ENCODE measurements at places on chromosomes 12 and 14.

DNA sequence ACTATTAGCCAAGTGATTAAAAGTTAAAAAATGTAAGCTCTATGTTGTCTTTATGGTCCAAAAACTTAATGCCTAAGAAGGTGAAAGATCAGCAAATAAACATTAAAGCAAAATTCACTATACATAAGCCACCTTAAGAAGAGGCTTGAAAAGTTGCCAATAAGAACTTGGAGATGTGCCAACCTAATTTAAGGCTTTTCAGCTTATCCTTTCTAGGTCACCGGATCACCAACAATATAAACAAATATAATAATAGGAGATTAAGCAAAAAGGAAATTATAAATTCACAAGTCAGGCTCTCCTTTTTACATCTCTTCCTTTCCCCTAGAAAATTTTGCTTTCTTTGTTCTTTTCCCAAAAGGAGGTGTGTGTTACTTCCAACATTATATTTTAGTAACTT, 30.9 kb downstream of the SLC2A3 start:
- no peak for DNase-seq

DNA sequence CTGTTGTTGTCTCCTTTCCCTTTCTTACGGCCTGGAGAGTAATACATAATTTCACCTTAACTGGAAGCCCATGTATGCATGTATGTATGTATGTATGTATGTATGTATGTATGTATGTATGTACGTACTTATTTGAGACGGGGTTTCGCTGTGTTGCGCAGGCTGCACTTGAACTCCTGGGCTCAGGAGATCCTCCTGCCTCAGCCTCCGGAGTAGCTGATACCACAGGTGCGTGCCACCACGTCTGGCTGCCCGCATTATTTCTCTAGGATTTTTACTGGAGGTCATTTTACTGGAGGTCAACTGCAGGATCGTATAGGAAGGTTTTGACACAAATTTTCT, 644 bp upstream of the OS9 start:
- no peak for DNase-seq

DNA sequence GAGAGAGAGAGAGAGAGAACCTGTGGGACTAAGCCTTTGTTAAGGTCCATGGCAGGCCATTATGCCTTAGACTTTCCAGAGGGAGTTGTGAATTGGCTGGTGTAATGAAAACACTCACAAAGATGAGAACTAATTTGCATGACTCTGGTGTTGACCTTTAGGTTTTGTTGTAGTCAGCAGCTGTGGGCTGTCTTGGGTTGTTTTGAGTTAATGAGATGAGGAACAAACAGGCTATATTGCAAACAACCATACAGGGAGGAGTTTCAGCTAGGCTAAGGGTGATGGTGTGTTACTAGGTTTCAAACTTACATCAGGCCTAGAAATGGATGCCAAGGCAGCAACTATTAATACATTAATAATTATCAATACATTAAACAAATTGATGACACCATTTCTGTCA, 26.3 kb downstream of the ATXN7L3B start:
- no peak for DNase-seq

- DNase-seq = no peak
Observed at GRCh38 chr14:74660167-74660566, 48.1 kb upstream of the LTBP2 start.

DNA sequence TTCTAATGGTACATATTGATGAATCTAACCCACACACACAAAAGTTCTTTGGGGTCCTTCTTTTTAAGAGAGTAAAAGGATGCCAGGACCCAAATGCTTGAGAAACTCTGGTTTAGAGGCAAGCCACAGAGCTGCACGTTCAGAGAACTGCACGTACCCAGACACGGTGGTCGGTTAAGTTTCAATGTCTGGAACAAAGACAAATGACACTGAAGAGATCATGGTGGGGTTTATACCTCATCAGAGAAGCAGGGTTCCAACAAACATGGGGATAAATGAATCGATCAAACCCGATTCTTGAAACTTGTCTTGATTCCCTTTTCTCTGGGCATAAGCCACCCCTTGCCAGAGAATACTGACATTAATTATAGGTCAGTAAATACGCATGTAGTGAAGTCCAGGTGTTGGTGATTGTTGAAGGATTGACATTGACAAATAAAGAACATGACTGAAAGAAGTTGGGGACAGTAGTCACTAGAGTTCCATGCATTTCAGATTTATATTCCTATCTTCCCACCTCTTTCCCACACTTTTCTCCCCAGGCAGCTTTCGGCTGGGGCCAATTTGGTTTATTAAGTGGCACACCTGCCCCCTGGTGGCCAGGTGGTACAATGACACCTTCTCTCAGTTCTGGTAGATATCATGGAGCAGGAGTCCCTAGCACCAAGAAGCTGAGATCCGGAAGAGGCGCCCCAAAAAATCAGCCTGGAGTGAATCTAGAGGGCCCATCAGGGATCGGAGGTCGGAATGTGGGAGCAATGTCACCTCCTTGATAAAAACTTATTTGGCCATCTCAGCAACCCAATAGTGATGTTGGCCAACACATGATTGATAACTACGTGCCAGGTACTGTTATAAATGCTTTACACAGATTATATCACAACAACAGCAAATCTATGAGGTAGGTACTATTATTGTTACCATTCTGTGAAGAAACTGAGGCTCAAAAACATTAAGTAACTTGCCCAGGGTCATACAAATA, 17.8 kb upstream of the HDAC7 start:
- peak; percentile 95 for DNase-seq

GRCh38 chr12:47614521-47614920, 91.3 kb downstream of the RPAP3 start:
- DNase-seq = no peak

- peak; percentile 94 for DNase-seq
Observed at GRCh38 chr12:18250313-18250916, 10.9 kb upstream of the PIK3C2G start.

GRCh38 chr12:24948757-24949722, at the start of gene BCAT1:
Gene BCAT1 (minus strand): TSS chr12:24949101. CDS start chr12:24948932, 169 bp downstream.
- peak; percentile 100 for DNase-seq

GRCh38 chr12:58803908-58804307, 116.4 kb downstream of the LRIG3 start:
- DNase-seq = peak; percentile 77

- peak; percentile 17 for DNase-seq
Observed at GRCh38 chr14:87102811-87103378, 890.1 kb downstream of the GALC start.

GRCh38 chr14:91412939-91413338, 4.7 kb downstream of the CCDC88C start:
- DNase-seq = no peak

GRCh38 chr12:130026608-130027176, 122.9 kb upstream of the TMEM132D start:
- peak; percentile 78 for DNase-seq

- no peak for DNase-seq
Observed at GRCh38 chr12:77833329-77833728, 2.6 kb downstream of the NAV3 start.

DNA sequence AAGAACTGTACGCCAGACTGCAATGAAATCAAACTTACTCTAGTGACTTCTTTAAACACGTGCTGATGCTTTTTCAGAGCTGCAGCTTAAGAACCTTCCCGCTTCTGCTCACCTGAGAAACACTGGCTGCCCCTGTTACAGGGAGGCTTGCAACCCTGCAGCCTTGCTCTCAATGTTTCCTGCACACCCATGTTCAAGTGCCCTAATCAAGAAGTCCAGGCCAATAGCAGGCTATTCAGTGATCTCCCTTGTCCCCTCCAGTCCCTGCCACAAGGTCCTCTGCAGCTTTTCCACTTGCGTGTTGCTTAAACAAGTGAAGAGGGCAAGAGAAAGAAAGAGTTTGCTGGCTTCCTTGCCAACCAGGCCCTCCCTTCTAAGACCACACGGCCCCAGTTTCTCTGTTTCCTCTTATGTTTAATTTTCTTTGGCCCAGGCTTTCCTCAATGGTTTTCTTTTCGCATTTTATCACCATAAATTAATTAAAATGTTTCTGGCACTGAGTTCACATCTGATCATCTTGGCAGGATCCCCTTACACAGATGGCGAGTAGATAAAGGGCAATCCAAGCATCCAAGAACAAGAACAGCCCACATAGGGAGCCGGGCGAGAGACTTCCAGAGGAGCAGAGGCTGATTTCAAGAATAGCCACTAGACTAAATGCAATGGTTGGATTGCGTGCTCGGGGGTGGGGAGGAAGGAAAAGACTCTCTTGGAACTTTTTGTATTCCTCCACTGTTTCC, 82.3 kb upstream of the CDKN3 start:
- no peak for DNase-seq

DNA sequence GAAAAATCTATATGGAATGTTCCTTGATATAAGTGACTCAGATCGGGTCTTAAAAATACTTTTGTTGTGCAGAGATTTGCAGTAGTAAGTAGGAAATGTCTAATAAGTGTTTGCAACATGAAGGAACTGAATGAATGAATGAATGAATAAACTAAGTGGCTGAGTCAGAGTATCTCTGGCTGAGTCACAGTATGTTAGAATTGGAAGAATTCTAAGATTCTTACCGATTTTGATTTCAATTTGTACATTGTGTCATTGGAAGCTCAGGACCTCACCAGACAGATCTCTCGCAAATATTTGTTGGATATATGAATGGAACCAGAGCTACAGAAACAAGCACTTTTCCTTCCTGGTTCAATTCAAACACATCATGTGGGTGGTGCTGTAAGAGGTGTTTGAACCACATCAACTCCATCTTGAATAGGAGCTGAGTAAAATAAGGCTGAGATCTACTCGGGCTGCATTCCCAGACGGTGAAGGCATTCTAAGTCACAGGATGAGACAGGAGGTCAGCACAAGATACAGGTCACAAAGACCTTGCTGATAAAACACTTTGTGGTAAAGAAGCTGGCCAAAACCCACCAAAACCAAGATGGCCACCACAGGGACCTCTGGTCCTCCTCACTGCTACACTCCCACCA, 123.9 kb upstream of the FOXN3 start:
- no peak for DNase-seq

GRCh38 chr12:53105256-53105655, 2.0 kb downstream of the SOAT2 start:
- no peak for DNase-seq

- DNase-seq = peak; percentile 12
Observed at GRCh38 chr14:34460841-34461240, 1.2 kb downstream of the SPTSSA start.

- DNase-seq = no peak
Observed at GRCh38 chr14:74510959-74511409, 17.4 kb downstream of the ISCA2 start.

- no peak for DNase-seq
Observed at GRCh38 chr14:77085538-77085937, 12.5 kb upstream of the CIPC start.

DNA sequence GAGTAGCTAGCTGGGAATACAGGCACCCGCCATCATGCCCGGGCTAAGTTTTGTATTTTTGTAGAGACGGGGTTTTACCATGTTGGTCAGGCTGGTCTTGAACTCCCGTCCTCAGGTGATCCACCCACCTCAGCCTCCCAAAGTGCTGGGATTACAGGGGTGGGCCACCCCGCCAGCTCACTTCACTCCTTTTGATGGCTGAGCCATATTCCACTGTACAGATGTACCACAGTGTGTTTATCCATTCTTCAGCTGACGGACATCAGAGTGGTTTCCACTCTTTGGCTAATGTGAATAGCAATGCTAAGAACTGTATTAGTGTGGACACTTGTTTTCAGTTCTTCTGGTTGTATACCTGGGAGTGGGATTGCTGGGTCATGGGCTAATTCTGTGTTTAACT, 29.5 kb downstream of the SNRNP35 start:
- DNase-seq = no peak

DNA sequence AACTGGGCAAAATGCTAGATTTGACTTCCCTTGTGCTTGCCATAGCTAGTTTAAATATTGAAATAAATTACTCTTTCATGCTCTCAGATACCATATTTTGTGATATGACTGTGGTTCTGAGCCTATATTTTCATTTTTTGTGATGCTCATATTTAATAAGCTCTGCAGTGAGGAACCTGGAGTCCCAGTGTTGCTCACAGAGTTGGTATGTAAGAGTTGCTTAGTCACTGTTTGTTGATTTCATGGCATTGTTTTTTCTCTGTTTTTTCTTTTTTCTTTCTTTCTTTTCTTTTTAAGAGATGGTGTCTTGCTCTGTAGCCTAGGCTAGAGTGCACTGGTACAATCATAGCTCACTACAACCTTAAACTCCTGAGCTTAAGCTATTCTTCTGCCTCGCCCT, 750.5 kb upstream of the TMEM132C start:
- DNase-seq = peak; percentile 15

GRCh38 chr14:61516118-61516743, 179.1 kb upstream of the HIF1A start:
- no peak for DNase-seq

DNA sequence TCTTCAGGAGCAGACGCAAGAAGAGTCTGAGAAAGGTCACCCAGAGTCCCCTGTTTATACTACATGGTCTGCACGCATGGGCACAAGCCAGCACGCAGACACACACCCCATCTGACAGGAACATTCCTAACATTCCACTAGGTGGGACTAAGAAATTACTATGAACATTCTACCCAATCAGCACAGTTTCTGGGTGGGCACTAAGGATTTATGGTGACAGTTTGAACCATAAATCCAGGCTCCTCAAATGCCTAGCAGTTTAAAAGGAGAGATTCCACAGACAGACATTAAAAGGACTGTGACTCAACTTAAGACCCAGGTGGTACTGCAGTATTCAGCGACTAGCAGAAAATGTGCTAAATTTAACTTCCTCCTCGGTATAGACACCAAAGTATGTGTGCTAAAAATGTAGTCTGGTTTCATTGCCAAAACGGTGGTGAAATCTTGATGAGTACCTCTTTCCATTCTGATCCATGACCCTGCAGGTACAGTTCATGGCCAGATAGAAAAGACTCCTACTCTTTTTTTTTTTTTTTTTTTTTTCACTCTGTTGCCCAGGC, 16.2 kb downstream of the ABHD4 start:
- no peak for DNase-seq

GRCh38 chr14:58598804-58599525, 38.8 kb upstream of the DACT1 start:
- DNase-seq = no peak

DNA sequence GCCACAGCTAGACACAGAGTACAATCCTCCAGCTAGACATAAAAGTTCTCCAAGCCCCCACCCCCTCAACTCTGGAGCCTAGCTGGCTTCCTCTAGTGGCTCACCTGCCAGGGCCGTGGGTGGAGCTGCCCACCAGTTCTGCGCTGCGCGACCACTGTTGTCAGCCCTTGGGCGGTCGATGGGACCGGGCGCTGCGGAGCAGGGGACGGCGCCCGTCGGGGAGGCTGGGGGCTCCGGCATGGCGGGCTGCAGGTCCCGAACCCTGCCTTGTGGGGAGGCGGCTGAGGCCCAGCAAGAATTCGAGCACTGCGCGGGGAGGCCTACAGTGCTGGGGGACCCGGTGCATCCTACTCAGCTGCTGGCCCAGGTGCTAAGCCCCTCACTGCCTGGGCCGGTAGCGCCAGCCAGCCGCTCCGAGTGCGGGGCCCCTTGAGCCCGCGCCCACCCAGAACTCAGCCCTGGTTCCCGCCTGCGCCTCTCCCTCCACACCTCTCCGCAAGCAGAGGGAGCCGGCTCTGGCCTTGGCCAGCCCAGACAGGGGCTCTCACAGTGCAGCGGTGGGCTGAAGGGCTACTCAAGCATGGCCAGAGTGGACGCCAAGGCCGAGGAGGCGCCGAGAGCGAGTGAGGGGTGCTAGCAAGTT, 51.0 kb downstream of the RTN1 start:
- no peak for DNase-seq

- no peak for DNase-seq
Observed at GRCh38 chr14:68395604-68396003, 397.3 kb downstream of the ZFP36L1 start.
